Stimulated activated CD4-positive, alpha-beta T cell treated with anti-CD3 and anti-CD28 coated beads, TNF-alpha, amount 100 ng/mL, for 4 hours (primary cell): ENCODE measurements at places on chromosomes 16 and 17.

GRCh38 chr16:14187517-14188338 is 116.6 kb downstream of the MRTFB start:
- no peak for DNase-seq

DNA sequence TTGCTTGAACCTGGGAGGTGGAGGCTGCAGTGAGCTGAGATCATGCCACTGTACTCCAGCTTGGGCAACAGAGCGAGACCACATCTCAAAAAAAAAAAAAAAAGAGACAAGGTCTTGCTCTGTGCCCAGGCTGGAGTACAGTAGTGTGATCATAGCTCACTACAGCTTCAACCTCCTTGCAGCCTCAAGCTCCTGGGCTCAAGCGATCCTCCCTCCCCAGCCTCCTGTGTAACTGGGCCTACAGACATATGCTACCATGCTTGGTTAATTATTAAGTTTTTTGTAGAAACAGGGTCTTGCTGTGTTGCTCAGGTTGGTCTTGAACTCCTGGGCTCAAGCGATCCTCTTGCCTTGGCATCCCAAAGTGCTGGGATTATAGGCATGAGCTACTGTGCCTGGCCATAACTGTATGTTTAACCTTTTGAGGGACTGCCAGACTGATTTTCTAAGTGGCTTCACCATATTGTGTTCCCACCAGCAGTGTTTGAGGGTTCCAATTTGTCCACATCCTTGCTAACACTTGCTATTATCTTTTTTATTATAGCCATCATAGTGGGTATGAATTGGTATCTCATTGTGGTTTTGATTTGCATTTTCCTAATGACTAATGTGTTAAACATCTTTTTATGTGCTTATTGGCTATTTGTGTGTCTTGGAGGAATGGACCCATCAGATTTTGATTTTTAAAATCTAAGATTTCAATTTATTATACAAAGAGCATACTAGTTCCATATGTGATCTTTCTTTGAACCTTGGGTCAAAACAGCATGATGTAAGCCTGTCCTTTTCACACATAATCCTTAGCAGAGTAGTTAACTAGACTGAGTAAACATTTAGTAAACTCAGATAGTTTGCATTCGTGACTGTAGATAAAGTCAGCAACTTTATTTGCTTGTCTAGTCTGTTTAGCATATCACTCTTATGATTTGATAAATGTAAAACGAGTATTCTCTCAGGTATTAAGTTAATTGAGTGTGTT is 38.1 kb upstream of the KPNB1 start:
- DNase-seq, result no peak

DNA sequence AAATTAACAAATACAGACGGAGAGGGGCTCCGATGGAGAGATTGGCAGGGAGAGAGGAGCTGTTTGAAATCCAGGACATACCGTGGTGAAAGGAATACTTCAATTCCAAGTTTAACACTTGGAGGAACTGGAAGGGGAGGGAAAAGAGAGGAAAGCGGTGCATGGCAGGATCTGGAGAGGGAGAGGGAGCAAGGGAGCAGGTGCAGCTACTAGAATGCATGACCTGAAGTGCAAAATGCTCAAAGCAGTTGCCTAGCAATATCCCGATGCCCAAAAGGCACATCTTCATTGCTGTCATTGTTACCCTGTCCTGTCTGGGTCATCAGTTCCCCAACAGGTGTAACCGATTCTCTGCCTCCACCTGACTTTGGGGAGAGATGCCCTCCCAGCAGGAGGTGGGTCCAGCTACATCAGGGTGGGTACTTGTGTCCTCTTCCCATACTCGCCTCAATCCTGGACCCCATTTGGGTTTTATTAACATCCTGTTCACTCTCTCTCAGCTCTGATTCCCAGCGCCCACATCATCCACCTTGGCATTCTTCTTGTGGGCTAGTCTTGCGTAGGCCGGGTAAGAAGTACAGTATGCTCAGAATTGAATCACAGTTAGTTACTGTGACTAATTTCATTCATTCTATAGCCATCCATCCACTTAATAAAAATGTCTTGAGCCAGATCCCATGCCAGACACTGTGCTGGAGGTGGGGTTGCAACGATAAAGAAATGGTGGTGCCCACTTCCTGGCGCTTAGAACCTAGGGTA is 37.4 kb upstream of the EMP2 start:
- no peak for DNase-seq

- no peak for DNase-seq
These were observed 114.5 kb upstream of the CHMP6 start for GRCh38 chr17:80876950-80877728.

- peak; percentile 55 for DNase-seq
These were observed 6.0 kb upstream of the CHRNE start for GRCh38 chr17:4908711-4909496.

GRCh38 chr17:76822184-76822778 is 45.9 kb upstream of the MGAT5B start:
- DNase-seq, result no peak

- no peak for DNase-seq
These were observed 42.3 kb upstream of the NKD1 start for GRCh38 chr16:50505714-50506542.

GRCh38 chr17:7351665-7352502 is at the start of gene KCTD11:
TSS of gene KCTD11 (plus strand) at chr17:7352162.
- peak; percentile 51 for DNase-seq

DNA sequence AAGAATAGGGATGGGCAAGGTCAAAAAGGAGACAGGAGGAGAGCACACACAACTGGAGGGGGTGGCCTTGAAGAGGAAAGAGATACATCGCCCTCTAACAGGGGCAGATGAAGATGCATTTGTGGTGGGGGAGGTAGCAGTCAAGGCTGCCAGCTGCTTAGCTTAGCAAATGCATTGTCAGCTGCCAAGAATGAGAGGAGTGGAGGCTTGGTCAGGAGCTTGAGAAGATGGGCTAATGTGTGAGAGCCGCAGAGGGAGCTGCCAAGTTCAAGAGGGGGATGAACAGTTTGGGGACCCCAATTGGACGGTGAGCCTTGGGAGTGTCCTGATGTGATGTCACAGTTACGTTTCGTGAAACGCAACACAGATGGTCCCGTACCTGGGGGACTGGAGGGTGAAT is 28.9 kb upstream of the GNA13 start:
- DNase-seq, result no peak

DNA sequence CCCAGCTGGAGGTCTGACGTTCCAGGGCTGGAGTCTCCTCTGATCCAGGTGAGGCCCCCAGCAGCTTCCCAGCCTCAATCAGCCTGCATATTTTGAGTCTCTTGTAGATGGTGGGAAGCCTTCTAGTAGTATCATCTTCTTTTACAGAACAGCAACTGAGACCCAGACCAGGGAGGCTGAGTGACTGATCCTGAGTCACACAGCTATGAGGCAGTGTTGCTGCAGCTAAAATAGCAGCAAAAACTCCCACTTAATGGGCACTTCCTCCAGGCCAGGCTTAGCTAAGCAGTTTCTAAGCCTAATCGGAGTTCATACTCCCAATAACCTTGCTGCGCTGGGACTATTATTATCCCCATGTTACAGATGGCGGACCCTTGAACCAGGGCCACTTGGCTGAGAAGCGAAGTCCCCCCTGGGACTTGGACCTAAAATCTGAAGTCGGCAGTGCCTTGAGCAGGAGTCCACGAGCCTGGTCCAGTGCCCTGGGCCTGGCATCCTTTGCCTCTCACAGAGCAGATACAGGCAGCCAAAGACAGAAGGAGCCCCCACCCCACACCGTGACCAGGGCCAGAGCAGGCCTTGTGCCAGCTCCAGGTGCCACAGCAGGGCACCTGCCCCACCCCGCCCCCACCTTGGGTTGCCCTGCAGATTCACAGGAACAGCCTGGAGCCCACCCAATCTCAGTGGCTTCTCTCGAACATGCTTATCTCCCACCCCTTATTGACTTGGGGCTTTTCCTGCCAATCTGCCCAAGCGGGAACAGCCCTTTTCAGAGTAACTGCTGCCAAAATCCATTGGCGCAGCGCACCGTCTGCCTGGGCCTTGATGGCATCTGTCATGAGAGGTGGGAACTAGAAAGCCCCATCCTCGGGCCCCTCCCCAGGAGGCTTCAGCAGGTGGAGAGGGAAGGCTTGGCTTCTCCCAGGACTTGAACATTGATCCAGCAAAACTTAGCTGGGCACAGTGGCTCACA is 65.1 kb downstream of the SOCS1 start:
- DNase-seq, result no peak

GRCh38 chr16:49085686-49086085 is 196.0 kb downstream of the CBLN1 start:
- no peak for DNase-seq

- no peak for DNase-seq
These were observed 143.7 kb downstream of the PMP22 start for GRCh38 chr17:15121426-15121825.

GRCh38 chr17:11293480-11293879 is 52.5 kb downstream of the SHISA6 start:
- no peak for DNase-seq

GRCh38 chr16:80006241-80007215 is 406.0 kb upstream of the MAF start:
- DNase-seq, result no peak

- DNase-seq, result no peak
These were observed 72.8 kb downstream of the FOXL1 start for GRCh38 chr16:86651013-86651627.

DNA sequence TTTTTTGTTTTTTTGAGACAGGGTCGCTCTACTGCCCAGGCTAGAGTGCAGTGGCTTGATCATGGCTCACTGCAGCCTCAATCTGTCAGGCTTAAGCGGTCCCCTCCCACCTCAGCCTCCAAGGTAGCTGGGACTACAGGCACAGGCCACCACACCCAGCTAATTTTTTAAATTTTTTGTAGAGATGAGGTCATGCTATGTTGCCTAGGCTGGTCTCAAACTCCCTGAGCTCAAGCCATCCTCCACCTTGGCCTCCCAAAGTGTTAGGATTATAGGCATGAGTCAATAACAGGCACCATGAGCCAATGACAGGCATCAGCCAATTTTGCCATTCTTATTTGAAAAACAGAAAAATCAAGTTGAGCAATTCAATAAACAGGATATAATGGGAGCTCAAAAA is 125.0 kb downstream of the SPAG9 start:
- DNase-seq, result no peak

DNA sequence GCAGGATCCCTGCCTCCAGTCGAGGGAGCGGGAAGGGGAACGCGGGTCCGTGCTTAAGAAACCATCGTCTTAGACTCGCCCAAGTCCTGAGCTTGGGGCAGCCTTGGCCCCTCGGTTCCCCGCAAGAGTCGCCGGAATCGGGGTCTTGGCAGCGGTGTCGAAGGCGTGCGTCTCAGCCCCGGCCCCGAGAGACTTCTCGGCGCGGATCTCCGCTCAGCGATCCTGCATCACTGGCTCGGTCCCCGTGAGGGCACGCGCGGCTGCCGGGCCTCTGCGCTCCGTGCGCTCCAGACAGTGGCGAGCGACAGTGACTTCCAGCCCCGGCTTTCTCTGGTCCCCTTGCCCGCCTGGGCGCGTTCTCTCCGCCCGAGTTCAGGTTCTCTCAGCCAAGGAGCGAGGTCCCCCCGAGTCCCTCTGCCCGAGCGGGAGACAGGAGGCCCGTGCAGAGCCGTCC is 380 bp downstream of the HS3ST3A1 start:
- no peak for DNase-seq

DNA sequence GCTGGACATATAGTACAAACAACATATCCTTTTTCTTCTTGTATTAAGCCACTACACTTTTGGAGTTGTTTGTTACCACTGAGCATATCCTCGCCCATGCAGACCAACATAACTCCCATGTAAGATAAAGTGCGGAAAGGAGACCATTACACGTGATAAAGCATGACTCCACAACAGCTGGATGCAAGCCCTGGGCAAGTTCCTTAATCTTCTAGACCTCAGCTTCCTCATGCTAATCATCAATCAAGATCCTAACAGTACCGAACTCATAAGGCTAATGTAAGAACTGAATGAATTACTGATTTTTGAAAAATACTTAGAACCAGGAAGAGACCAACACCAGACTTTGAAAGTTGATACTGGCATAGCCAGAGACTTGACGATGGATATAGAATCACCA is 47.0 kb upstream of the GSG1L start:
- no peak for DNase-seq

GRCh38 chr17:28577466-28577824 is 750 bp upstream of the ALDOC start:
- no peak for DNase-seq
